ENCODE measurements at places on chromosomes 16 and 17.

GRCh38 chr17:45719335-45720071 lies 64.6 kb upstream of the CRHR1 start:
- DNase-seq: peak; percentile 54

DNA sequence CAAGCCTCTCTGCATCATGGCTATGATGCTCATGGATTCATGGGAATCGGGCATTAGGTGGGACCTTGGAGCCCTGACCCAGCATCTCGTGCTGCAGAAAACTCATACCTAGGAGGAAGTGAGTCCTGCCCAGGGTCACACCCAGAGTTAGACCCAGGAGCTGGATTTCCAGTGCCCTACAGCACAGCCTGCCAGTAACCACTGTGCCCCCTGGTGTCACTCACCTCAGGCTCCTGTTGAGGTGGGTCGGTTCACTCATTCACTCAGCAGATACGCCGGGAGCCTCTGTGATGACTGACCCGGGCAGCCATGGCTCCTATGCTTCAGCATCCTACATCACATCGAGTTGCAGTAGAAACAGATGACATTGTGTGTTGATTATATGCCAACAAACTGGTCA lies 143.4 kb downstream of the MSI2 start:
- no peak for DNase-seq

- DNase-seq: no peak
These were observed 121.6 kb downstream of the NTN1 start for GRCh38 chr17:9142772-9143494.

DNA sequence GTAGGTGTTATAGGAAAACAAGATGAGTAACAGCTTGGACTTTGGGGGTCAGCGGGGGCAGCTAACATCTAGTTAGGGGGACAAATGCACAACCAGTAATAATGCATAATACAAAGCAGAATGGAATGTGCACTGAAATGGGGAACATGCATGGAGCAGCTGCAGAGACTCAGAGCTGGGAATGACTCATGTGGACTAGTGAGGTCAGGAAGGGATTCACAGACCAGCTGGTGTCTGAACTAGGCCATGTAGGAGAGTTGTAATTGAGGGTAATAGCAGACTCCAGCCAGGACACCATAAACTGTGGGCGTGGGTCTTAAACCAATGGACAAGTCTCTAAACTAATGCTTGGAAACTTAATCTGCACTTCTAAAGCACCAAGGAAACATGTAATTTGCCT lies 176.8 kb upstream of the ASIC2 start:
- DNase-seq: no peak

DNA sequence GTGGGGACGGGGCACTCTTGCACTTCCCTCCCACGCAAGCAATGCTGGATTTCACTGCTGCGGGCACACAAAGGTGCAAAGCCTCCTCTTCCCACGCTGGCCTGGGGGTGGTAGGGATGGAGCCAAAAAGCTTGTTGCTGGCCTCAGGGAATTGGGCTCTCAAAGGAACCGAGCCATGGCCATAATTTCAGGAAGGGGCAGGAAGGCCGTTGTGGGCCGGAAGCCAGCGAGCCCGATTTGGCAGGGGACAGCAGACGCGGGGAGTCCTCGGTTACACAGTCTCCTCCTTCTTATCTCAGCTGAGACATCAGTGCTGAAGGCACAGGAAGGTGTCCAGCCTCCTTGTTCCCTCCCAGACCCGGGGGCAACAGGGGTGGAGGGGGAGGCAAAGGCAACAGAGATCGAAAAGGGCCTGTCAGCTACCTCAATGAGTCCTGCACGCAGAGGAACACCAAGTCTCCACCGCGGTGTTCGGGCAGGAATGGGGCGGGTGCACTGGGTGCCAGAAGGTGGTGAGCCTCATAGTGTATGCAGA lies 59.5 kb downstream of the SLFN11 start:
- no peak for DNase-seq

DNA sequence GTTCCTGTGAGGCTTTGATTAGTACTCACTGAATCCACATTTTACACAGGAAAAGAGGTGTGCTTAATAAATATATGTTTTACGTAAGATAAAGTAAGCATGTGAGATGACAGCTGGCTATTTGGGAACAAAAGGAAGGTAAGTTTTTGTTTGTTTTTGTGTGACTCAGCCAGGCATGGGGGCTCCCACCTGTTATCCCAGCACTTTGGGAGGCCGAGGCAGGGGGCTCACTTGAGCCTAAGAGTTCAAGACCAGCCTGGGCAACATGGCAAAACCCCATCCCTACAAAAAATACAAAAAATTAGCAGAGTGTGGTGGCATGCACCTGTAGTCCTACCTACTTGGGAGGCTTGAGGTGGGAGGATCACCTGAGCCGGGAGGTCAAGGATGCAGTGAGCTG lies 17.9 kb downstream of the GPR142 start:
- DNase-seq: no peak

DNA sequence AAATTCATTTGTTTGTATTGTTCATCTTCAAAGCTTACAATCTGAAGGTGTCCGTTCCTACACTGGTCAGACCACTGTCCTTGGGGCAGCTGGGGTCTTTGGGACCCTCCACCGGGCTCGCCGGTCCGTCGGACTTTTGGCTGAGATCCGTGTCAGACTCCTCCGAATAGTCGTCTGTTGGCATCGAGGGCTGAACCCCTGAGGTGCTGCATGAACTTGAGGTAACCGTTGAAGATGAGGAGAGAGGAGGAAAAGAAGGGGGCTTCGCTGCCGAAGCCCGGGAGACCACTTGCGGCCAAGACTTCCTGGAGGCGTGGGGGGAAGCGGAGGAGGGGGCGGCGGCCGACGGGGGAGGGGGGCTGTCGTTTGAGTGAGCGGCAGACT lies 260.8 kb downstream of the ZFHX3 start:
- no peak for DNase-seq

DNA sequence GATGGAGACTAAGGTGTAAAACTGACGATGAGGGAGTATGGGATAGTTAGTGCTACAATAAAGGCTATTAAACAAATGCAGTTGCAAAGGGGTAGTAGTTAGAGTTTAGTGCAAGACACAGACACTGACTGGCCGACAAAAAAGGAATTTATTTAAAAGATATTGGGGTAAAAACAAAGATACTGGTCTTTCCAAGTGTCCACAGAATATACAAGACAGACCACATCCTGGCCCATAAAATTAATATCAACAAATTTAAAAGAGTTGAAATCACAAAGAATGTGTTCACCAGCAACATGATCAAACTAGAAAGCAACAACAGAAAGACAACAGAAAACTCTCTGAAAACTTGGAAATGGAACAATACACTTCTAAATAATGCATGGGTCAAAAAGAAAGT lies 54.7 kb downstream of the CFDP1 start:
- no peak for DNase-seq

GRCh38 chr16:50944033-50944432 lies 202.1 kb downstream of the CYLD start:
- DNase-seq: no peak

DNA sequence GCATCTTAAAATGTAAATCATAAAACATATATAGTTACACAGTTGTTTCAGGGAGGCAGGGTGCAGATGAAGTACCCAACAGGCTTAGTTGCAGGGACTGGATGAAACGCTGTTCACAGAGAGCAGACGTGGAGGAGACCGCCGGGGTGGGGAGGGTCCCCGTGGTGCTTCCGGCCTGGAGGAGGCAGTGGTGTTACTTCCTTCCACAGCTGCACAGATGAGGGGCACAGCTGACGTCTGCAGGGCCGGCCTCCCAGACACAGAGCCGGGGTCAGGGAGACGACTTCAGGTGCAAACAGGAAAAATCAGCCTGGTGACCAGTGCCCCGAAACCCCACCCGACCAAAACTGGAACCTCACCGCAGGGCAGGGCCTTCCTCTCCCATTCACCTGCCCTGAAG lies 17.1 kb downstream of the SPIRE2 start:
- no peak for DNase-seq

DNA sequence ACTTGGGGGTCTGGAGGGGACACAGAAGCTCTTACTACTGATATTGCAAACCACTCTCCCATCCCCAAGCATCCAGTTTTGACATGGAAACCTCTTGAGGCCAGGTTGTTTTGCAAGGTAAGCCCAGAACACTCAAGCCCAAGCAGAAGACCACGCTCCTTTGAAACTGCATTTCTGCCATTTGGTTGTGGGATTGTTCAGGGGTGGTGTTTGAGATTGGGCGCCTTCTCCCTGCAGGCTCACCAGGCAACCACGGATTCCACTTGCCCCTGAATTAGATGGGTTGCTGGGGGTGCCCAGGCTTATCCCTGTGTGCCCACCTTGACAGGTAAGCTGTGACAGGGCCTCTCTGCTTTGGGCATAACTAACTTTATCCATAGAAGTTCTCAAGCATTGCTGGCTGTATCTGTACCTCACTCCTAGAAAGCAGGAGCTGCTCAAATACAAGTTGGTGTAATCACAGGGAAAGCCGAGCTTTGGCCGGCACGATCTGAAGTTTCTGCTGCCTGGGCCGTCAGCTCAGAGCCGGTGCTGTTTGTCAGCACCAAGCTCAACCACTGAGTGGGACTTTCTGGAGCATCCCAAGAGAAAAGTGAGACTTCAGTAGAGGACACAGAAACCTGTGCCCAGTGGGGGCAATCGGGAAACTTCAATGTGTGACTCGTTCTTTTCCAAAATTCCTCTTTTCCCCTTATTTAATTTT lies 93.6 kb downstream of the CYLD start:
- DNase-seq: no peak

DNA sequence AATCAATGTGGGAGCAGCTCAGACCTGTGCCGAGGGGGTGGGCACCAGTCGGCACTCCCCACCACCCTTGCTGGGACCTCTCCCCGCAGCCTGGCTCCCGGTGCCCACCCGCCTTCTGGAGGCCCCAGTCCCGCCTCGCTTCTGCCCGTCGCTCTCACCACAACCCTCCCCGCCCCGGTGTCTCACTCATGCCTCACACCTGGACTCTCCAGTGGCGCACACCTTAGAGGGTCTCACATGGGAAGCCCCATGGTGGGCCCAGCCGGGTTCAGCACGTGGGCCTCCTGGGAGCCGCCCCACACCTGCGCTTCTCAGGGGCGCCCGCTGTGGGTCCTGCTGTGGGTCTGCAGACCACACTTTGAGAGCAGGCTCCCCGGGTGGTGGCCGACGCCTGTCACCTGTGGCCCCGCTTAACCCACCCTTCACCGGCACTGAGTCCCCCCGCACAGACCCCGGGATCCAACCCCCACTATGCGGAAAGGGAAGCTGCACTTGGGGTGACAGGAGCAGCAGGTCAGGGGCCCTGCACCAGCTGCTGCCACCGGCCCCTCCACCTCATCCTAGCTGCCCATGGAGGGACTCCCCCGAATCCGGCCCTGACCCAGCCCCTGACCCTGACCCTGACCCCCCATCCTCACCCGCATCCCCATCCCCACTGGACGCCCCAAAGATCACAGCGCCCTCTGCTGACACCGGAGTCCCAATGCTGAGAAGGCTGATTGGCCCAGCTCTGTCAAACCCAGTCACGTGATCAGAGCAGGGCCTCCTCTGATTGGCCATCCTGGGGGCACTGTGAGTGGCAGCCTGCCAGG lies 27.4 kb upstream of the SLC38A10 start:
- DNase-seq: peak; percentile 57

DNA sequence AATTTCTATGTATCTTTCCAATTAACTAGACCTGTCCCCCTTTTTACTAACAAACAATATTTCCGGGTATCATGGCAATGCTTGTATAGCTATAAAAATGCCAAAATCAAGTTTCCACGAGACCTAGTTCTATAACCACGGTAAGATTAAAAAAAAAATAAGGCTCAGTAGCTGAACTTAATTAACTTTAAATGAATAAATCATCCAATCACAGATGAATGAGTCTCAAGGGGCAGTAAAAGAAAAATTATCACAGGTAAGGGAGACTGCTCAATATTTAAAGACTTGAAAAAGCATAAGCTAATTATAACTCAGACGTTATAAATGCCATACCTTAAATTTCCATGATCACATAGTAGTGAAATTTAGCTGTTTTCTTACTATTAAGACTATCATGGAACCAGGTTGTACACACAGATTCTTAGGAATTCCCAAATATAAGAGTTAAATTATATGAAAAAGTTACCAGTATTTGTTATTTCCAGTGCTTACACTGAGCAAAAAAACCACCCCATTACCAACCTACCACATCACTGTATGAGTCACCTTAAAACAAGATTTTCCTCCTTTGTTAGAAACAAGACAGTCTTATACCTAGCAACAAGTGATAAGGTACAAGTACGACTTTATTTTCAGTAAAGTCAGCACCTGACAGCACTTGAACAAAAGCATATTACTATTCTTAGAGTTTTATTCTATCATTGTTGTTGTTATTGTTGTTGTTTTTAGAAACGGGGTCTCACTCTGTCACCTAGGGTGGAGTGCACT lies 20.6 kb downstream of the SSH2 start:
- no peak for DNase-seq

GRCh38 chr17:15884731-15885130 lies 60.2 kb upstream of the ADORA2B start:
- no peak for DNase-seq

GRCh38 chr16:81779536-81780320 lies 637 bp downstream of the PLCG2 start:
- no peak for DNase-seq

DNA sequence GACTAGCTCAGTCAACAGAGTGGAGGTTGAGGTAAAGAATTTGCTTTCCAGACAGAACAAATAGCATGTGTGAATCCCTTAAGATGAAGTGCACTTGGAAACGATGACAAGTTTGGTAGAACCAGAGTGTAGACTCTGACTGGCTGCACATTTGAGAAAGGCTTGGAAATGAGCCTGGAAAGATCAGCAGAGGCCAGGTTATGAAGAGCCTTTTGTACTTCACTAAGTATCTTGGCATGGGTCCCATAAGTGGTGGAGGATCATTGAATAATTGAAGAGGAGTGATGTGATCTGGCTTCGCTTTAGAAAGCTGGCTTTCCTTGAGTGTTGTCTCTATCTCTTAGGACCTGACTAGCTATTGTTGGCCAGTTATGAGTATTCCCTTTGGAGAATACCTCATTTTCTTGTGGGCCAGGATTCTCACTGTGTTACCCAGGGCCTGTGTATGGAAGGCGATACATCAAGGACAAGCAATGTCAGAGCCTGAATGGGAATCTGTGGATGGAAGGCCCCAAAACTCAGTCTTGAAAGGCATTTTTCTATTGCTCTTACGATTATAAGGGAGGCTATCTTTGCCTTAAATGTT lies 329.8 kb downstream of the UTP18 start:
- DNase-seq: no peak

GRCh38 chr17:12624211-12624610 lies 41.5 kb upstream of the MYOCD start:
- no peak for DNase-seq

GRCh38 chr17:53137869-53138268 lies 684.9 kb upstream of the KIF2B start:
- DNase-seq: no peak

- DNase-seq: no peak
These were observed 661 bp downstream of the RFWD3 start for GRCh38 chr16:74666010-74666421.

All from Jurkat, Clone E6-1 (cell line).